CD4-positive, alpha-beta memory T cell (primary cell): ENCODE measurements at places on chromosomes 4 and X. TPM values are rescaled to one million over a fixed set of nuclear protein-coding genes. Genes with fewer than 3 reads are reported as not detected.

Gene IRF2
- 70.4 TPM for total RNA-seq

Gene MAPK10
- not detected for total RNA-seq

Gene RTL9
- total RNA-seq = not detected

DNA sequence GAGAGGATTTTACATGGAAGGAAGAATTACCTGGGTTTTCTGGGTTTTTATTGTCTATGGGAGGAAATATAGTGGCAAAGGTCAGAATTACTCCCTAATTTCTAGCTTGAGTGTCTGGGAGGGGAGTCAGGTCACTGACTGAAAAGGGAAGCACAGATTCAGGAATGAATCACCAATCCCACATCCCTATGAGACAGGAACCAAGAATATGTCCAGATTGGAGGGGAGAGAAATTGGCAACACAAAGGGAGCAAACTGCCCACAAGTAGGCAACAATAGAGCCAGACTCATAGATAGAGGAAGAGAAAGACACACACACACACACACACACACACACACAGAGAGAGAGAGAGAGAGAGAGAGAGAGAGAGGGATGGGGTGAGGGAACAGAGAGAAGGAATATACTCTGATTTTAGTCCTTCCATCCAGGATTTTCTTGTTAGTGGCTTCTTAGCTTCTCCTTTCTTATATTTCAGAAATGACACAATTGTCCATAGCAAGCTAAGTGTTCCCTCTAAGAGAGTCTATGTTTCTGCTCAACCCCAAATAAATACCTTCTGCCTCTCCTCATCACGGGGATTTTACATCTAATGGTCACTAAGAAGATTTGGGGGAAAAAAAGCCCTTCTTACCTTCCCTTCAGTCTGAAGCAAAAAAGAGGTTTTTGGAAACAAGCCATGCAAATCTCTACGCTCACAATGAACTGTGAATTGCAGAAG is 12.0 kb downstream of the P2RY10 start:
- no peak for DNase-seq

- DNase-seq = no peak
Observed at GRCh38 chr4:107999932-108000539, 10.3 kb downstream of the HADH start.
